ENCODE measurements at places on chromosomes 1 and 21.

GRCh38 chr1:229300099-229300757 lies 29.3 kb downstream of the RAB4A start:
- DNase-seq: no peak

GRCh38 chr1:77652268-77652667 lies 30.2 kb downstream of the ZZZ3 start:
- DNase-seq: no peak

- no peak for DNase-seq
These were observed 178.2 kb upstream of the CAMK1G start for GRCh38 chr1:209405183-209405814.

DNA sequence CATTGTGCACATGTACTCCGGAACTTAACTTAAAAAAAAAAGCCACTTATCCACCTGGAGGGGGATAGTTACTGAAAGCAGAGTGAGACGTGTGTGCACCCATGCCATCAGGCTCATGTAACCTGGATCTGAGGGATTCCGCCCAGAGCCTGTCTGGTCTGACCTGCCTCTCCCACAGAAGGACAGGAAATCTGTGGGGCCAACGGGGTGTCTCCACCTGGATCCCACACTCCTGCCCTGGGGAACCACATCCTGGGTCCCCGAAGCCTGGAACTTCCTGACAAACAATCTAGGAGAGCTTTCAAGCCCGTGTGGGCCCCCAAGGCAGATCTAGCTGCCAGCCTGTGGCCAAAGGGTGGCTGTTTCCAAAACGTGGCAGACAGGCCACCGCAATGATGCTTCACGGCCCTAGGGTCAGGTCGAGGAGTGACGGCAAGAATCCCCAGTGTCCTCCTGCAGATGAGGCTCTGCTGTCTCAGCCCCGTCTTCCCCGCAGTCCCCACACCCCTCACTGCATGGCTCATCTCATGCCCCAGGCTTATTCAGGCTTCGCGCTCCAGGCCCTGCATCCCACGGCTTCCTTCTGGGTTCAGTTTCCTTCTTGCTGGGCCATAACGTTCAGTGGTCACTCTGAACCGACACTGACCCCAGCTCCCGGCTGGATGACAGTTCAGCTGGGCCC lies 21.0 kb upstream of the PCBP3 start:
- no peak for DNase-seq

DNA sequence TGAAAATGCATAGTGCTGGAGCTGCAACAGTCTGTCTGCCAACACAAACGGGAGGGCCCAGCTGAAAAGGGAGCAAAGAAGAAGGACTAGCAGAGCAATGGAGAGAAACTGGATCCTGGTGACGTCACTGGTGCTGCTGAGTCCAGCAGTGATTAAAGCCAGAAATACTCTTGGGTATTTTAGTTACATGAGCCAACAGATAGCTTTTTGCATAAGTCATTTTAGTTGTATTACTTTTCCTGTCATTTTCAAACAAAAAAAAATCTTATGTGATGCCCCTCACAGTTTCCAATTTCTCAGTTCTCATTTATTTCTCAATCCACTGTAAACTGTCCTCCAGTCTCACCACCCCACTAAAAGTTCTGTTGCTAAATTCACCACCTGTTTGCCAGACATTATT lies 38.7 kb upstream of the NEK7 start:
- no peak for DNase-seq

DNA sequence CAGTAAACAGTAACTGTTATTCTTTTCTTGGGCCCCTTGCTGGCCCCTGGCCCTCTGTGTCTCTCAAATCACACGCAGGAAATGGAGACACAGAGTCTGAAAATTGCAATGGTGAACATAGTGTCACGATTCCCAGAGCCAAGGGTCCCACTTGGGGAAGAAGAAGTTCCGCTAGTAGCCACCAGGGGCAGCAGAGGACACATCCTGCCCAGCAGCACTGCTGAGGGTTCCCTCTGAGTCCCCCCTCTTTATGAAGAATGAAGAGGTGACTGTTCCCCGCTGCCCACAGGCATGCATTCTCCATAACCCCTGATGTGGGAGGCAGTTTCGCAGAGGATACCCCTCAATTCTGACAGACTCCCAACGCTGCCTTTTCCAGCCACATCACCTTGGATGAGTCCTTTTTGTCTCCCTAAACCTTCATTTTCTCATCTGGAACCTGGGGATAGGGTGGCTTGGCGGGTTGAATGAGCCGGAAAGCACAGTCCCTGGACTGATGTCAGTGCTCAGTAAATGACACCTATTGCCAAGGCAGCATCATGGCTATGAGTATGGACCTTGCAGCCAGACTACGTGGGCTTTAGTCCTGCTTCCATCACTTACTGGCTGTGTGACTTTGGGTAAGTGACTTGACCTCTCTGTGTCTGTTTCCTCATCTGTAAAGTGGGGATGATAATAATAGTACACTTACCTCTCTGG lies 238.0 kb upstream of the TMEM51 start:
- peak; percentile 66 for DNase-seq

DNA sequence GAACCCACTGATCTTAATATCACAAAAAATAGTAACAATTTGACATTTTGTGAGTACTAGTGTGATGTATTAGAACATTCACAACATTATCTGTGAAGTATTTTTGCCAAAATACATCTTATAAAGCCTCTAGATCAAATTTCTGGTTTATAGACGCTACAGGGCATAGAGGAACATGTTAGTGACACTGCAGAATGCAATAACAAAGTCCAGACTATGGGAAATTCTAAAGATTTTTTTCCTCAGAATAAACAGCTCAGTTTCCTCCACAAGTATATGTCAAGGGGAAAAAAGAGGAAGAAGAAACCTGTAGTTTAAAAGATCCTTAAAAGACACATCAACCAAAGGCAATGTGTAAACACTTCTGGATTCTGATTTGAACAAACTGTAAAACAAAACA lies 26.4 kb upstream of the MROH9 start:
- no peak for DNase-seq

- DNase-seq: no peak
These were observed 245.6 kb downstream of the SIPA1L2 start for GRCh38 chr1:232384171-232384883.

DNA sequence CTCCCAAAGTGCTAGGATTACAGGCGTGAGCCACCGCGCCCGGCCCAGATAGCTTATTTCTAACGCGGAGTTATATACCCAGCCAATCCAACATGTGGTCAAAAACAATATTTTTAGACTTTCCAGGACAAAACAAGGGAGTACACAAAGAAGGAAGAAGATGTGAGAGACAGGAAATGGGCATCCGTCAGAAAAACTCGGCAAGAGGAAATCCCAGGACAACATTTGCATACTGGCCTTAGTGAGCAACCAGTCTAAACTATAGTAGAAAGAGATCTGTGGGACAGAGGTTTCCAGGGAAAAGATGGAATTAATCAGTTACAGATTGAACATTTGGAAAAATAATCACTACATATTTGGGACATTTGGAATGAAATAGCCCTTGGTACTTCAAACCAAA lies 11.4 kb downstream of the ARMH1 start:
- DNase-seq: no peak

DNA sequence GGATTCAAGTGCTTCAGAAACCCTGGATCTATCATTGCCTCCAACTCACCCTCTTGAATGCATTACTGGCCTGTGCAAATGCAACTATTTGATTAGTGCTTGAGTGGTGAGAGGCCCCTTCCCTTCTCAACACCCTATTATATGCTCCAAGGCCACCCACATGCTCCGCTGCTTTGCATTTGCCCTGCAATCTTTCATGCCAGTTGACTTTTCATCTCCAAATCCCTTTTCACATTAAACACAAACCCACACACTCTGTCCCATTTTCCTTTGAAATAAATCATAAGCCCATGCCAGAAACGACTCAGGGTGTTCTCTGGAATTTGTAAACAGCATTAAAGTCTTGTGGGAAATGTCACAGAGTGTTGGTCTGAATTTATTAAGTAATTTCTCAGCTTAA lies 78.9 kb upstream of the CTTNBP2NL start:
- no peak for DNase-seq

- DNase-seq: peak; percentile 68
These were observed 1.4 kb downstream of the EIF4G3 start for GRCh38 chr1:21175324-21175669.

DNA sequence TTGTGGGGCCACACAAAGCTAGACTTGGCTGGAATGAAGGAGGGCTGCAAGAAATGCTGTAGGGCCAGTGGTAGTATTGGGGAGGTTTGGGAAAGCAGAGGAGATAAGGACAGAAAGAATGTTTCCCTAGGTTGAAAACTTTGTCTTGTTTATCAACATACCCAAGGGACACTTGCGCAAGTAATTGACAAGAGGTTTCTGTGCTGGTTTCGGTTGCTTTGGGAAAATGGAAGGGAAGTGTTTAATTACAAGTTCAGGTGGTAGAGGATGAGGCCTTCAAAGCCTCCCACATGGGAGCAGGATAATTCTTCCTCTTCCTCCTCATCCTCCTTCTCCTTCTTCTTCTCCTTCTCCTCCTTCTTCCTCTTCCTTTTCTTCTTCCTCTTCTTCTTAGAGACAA lies 182.1 kb upstream of the LMO4 start:
- DNase-seq: no peak

DNA sequence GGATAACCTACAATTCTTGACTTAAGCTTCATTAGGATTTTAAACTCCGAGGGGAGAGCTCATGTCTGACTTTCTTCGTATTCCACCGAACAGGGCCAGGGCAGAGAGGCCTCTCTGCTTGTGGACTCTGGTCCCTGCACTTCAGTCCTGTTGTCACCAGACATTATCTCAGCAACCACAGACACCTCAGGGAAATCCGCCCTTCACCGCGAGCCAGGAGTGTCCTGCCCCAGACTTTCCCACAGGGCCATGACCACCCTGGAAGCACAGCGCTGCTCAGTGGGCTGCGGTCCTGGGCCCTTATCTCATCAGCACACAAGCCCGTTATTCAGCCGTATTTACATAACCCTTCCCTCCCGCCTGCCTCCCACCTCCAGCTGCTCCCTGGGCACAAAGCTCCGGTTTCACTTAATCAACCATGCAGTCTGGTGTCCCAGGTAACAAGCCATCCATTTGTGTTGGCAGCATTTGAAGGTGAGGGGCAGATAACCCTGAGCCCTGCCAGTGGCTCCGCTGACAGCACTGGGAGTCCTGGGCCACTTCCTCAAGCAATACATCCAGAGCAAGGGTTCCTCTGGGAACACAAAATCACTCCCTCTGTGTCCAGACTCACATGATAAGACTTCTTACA lies 122.8 kb upstream of the RAB4A start:
- no peak for DNase-seq

- DNase-seq: no peak
These were observed 23.1 kb upstream of the PTBP2 start for GRCh38 chr1:96698342-96698983.

DNA sequence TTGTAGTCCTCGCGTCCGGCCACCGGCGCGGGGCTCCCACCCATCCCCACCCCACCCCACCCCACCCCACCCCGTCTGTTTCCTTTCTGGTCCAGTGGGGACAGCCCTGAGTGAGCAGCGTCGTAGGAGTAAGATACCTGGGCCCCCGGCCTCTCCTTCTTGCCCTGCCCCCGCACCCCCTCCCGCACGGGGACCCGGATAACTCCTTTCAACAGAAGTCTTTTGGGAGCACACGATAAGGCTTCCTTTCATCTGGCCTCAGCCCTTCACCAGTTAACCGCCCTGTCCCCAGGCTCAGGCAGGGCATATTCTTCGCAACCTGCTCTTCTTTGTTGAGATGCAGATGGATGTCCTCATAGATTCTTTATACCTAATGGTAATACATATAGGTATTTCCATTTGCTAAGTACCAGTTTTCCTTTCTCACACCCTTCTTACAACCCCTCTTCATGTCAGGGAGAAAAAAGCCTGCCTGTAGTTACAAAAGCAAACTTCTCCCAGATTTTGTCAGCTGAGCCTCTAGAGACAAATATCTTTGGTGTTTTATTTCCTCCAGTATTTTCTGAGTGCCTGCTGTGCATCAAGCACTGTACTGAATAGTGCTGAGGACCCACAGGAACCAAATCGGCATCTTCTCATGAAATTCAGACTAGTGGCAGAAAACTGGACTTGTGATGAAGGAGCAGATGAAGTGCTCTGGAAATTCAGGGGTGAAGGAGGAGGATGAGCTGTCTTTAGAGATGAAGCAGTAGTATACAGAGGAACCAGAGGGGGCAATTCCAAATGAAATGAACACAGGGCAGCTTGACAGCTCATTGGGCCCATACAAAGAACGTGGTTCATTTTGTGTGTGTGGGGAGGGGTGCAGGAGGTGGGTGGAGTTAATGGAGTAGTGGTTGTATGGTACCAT lies 33.6 kb downstream of the SLC2A1 start:
- DNase-seq: peak; percentile 62

- DNase-seq: no peak
These were observed 20.1 kb downstream of the OR2B11 start for GRCh38 chr1:247437551-247438505.

DNA sequence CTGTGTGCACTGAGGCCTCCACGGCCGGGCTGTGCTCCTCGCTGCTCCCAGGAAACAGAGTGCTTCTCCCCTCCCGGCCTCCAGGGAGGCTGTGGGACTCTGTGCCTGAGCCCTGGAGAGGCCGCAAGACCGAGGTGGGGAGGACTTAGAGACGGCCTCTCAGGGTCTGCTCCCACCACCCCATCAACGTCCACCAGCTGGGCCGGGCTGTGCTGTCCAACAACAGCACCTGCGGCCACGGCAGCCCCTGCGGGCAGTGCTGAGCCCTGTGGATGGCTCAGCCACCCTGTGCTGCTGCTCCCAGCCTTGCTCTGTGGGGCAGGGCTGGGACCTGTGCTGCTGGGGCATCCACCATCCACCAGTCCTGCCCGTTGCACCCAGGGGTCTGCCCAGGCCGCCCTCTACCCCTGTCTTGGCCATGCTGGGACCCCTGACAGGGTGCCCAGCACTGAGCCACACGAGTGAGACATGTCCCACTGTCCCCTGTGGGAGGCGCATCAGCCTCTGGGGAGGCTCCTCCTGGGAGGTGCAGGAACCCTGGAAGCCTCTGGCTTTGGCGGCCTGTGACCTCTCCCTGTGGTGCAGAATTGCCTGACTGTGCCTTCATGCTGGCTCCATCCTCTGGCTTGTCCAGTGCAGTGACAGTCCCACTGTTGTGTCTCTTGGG lies 31.2 kb upstream of the LRRC3 start:
- no peak for DNase-seq

- no peak for DNase-seq
These were observed 42.5 kb downstream of the MRAP start for GRCh38 chr21:32340863-32341848.

DNA sequence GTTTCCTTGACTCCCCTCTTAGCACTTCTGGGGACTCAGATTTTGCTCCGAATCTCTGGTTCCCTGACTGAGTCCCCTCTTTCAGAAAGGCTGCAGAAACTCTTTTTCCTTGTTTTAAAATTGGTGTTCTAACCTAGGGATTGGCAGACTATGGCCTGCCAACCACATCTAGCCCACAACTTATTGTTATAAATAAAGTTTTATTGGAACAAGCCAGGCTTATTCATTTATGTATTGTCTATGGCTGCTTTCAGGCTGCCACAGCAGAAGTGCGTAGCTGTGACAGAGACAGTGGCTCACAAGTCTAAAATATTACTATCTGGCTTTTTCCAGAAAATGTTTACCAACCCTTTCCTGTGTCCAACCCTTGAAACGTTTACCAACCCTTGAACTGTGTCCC lies 81.7 kb downstream of the IER5 start:
- no peak for DNase-seq

GRCh38 chr1:18907021-18907916 lies 4.9 kb upstream of the ALDH4A1 start:
- DNase-seq: peak; percentile 57

GRCh38 chr1:167488786-167489185 lies 29.5 kb downstream of the CD247 start:
- DNase-seq: no peak
